ENCODE measurements at places on chromosomes 4 and X. TPM values are rescaled to one million over a fixed set of nuclear protein-coding genes. Genes with fewer than 3 reads are reported as not detected.

- H3K4me3 ChIP-seq, result peak overlapping the region; percentile 94
- peaks cover 17% of the 10 kb centered on the region for H3K4me1 ChIP-seq
- peak overlapping the region; percentile 79 for H3K27ac ChIP-seq
- DNase-seq, result peak; percentile 95
These were observed 1.5 kb downstream of the IRF2 start for GRCh38 chr4:184472614-184473498.

- peaks cover 23% of the 10 kb centered on the region for H3K4me1 ChIP-seq
- no peak overlapping the region for H3K4me3 ChIP-seq
- H3K36me3 ChIP-seq, result peaks cover 14% of the 10 kb centered on the region
- no peaks in the 10 kb centered on the region for H3K27me3 ChIP-seq
These were observed 68.8 kb downstream of the DDX60L start for GRCh38 chr4:168411318-168412150.

- DNase-seq, result peak; percentile 59
- H3K27ac ChIP-seq, result peak overlapping the region; percentile 97
These were observed 25.9 kb downstream of the ZNF721 start for GRCh38 chr4:472881-473569.

DNA sequence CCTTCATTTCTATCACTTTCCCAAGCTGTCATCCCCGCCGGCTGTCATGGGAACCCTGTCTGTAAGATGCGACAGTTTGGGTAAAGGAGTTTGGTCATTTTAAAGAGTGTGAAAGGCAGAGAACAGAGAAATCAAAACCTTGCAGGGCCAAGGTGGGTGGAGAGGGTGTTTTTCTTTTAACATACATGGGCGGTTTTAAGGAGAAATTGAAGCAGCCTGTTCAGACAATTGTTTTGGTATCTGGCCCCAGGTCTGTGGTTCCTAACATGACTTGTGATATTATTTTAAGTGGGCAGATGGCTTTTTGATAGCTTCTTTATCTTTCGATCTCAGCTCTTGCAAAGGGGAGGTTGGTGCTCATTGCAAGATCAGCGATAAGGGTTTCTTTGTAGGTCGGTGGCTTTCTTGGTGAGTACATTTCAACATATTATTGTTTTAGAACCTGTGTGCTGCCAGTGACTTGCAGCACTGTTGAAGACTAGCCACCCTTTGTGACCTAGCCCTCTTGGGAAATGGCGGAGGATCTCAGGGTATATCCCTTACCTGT is 3.7 kb downstream of the PPP1R3F start:
- no peaks in the 10 kb centered on the region for H3K4me1 ChIP-seq
- H3K27me3 ChIP-seq, result no peaks in the 10 kb centered on the region
- H3K4me3 ChIP-seq, result no peak overlapping the region

DNA sequence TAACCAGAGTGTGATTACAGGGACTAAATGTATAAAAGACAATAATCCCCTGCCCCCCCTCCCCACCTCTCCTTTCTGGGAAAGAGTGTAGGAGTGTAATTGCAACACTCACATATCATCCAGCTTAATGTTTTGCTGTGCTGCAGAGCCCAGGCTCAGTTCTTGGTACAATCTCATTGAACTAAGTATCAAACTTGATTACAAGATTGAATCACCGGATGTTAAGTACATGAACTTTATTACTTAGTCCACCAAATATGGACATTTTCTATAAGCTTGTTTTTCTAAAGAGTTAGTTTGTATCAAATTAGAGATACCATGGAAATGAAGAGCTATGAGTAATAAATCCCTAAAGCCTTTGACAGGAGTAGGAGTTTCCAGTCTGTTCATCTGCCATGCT is 559.1 kb downstream of the ZNF674 start:
- no peaks in the 10 kb centered on the region for H3K36me3 ChIP-seq
- no peaks in the 10 kb centered on the region for H3K27me3 ChIP-seq
- DNase-seq, result no peak
- H3K27ac ChIP-seq, result no peak overlapping the region

DNA sequence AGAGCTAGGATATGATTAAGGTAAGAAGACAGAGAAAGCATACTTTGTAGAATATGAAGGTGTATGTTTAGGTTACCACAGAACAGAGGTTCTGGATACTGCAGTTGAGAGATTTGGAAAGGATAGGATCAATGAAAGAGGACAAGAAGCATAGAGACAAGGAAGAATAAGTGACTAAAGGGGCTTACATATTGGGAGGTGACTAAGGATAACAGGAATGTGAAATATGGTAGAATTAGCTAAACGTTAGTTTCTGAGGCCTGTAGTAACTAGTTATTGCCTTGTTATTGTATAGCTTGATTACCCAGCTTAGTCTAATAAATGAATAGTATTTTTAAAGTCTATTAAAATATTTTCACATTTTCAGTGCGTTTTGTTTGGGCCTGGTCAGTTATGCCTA is 38.2 kb downstream of the CENPI start:
- H3K4me1 ChIP-seq, result no peaks in the 10 kb centered on the region
- no peak overlapping the region for H3K27ac ChIP-seq
- H3K36me3 ChIP-seq, result peaks cover 4% of the 10 kb centered on the region
- DNase-seq, result peak; percentile 35
- no peak overlapping the region for H3K4me3 ChIP-seq

DNA sequence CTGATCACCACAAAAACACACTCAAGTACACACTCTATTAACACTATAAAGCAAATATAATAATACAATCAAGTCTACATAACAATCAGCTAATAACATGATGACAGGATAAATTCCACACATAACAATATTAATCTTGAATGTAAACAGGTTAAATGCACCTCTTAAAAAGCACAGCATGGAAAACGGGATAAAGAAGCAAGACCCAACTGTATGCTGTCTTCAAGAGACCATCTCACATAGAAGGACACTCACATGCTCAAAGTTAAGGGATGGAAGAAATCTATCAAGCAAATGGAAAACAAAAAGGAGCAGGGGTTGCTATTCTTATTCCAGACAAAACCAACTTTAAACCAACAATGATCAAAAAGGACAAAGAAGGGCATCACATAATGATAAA is 28.1 kb downstream of the CBR4 start:
- DNase-seq, result no peak
- H3K4me1 ChIP-seq, result peaks cover 14% of the 10 kb centered on the region
- H3K4me3 ChIP-seq, result no peak overlapping the region
- H3K27ac ChIP-seq, result no peak overlapping the region
- H3K27me3 ChIP-seq, result no peaks in the 10 kb centered on the region

GRCh38 chr4:107546638-107547037 is 173.4 kb downstream of the PAPSS1 start:
- no peak overlapping the region for H3K27ac ChIP-seq
- no peak for DNase-seq
- no peaks in the 10 kb centered on the region for H3K27me3 ChIP-seq
- H3K4me1 ChIP-seq, result no peaks in the 10 kb centered on the region

GRCh38 chrX:66045894-66046293 is 6.0 kb upstream of the VSIG4 start:
- no peaks in the 10 kb centered on the region for H3K27me3 ChIP-seq
- H3K36me3 ChIP-seq, result no peaks in the 10 kb centered on the region
- no peak overlapping the region for H3K27ac ChIP-seq
- H3K4me1 ChIP-seq, result no peaks in the 10 kb centered on the region
- DNase-seq, result no peak
- H3K4me3 ChIP-seq, result no peak overlapping the region

GRCh38 chrX:131067846-131068745 is 9.9 kb downstream of the ARHGAP36 start:
- peaks cover 33% of the 10 kb centered on the region for H3K27me3 ChIP-seq
- no peaks in the 10 kb centered on the region for H3K4me1 ChIP-seq
- H3K4me3 ChIP-seq, result no peak overlapping the region
- H3K27ac ChIP-seq, result no peak overlapping the region

Gene NWD2
- not detected for total RNA-seq

Gene HAND2
- total RNA-seq, result 3.8 TPM

Gene TMEM131L
- total RNA-seq, result 9.0 TPM

Gene RAI2
- total RNA-seq, result under 0.01 TPM

Gene GABRG1
- total RNA-seq, result not detected

Gene TCP11X2
- not detected for total RNA-seq

Gene DRD5
- not detected for total RNA-seq

Gene SLC6A14
- total RNA-seq, result not detected

Data from osteoblast (primary cell).